ENCODE measurements at places on chromosomes 5 and 9. TPM values are rescaled to one million over a fixed set of nuclear protein-coding genes. Genes with fewer than 3 reads are reported as not detected.

DNA sequence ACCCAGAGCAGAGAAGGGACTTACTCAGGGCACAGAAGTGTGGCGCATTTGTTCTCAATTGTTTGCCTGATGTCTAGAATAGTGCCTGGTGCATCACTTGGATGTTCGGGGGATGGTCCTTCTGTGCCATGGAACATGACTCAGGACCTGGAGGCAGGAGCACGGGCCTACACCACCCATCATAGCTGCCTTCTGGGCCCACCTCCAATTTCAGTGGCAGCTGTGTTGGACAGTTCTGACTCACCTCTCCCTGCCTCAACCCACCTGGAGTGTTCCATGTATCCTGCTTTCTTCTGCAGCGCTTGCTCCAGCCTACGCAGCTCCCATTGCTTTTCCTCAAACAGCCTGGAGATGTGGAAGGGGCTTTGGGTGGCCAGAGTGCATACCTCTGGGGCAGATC is 12.5 kb upstream of the CXCL14 start:
- peaks cover 22% of the 10 kb centered on the region for H3K27me3 ChIP-seq
- H3K27ac ChIP-seq = no peak overlapping the region
- H3K4me3 ChIP-seq = no peak overlapping the region
- no peaks in the 10 kb centered on the region for H3K4me1 ChIP-seq
- H3K36me3 ChIP-seq = no peaks in the 10 kb centered on the region

DNA sequence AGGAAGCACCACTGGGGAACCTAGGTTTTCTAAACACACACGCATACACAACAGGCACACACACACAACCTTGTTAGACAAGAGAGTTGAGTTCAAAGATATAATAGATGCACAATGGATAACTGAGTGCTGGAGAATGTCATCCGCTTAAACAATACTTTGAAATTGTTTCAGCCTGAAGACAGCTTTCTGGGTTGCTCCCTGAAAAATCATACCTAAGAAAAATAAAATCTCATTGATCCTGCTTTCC is 126.1 kb downstream of the TMEM161B start:
- H3K4me1 ChIP-seq = peaks cover 47% of the 10 kb centered on the region
- no peak for DNase-seq
- H3K27ac ChIP-seq = no peak overlapping the region
- H3K4me3 ChIP-seq = peak overlapping the region; percentile 35
- H3K36me3 ChIP-seq = no peaks in the 10 kb centered on the region
- peaks cover 3% of the 10 kb centered on the region for H3K27me3 ChIP-seq

GRCh38 chr5:33788922-33789566 is 102.7 kb downstream of the ADAMTS12 start:
- no peaks in the 10 kb centered on the region for H3K27me3 ChIP-seq
- no peaks in the 10 kb centered on the region for H3K36me3 ChIP-seq

IL3 gene
- not detected for polyA plus RNA-seq

GRCh38 chr5:133032852-133033742 is 6.7 kb upstream of the ZCCHC10 start:
- peaks cover 87% of the 10 kb centered on the region for H3K4me1 ChIP-seq
- DNase-seq = peak; percentile 86
- no peak overlapping the region for H3K4me3 ChIP-seq
- no peaks in the 10 kb centered on the region for H3K36me3 ChIP-seq

DNA sequence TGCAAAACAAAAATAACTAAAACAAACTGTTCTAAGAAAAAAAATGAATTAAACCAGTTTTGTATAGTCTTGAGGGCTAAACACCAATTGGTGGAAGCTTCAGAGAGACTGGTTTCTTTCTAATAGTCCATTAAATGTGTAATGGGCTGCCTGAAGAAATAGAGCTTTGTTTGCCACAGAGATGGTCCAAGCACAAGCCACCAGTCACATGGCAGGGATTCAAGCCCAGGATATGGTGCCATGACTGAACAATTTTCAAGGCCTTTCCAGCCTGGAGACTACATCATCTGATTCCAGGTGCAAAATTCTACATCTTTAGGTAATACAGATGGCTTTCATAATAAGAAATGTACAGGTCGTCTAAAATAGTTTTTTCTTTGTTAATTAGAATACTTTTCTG is 355.3 kb downstream of the NR2F1-AS1 start:
- no peak for DNase-seq
- no peak overlapping the region for H3K4me3 ChIP-seq
- no peaks in the 10 kb centered on the region for H3K27me3 ChIP-seq
- peaks cover 9% of the 10 kb centered on the region for H3K4me1 ChIP-seq
- no peak overlapping the region for H3K27ac ChIP-seq

GRCh38 chr5:52580921-52581320 is 206.8 kb upstream of the ITGA1 start:
- no peak overlapping the region for H3K4me3 ChIP-seq
- no peaks in the 10 kb centered on the region for H3K4me1 ChIP-seq
- H3K36me3 ChIP-seq = no peaks in the 10 kb centered on the region
- no peak overlapping the region for H3K27ac ChIP-seq

CDH12 gene
- polyA plus RNA-seq = not detected

GRCh38 chr5:84478603-84479002 is 93.9 kb upstream of the EDIL3 start:
- no peaks in the 10 kb centered on the region for H3K27me3 ChIP-seq
- H3K27ac ChIP-seq = no peak overlapping the region
- H3K4me3 ChIP-seq = no peak overlapping the region
- H3K36me3 ChIP-seq = no peaks in the 10 kb centered on the region
- DNase-seq = no peak

GRCh38 chr5:79878721-79879336 is 112.2 kb downstream of the MTX3 start:
- peaks cover 5% of the 10 kb centered on the region for H3K27me3 ChIP-seq
- no peak overlapping the region for H3K4me3 ChIP-seq
- H3K27ac ChIP-seq = no peak overlapping the region
- peak; percentile 13 for DNase-seq
- H3K36me3 ChIP-seq = no peaks in the 10 kb centered on the region
- H3K4me1 ChIP-seq = no peaks in the 10 kb centered on the region

ELAVL2 gene
- not detected for polyA plus RNA-seq

DNA sequence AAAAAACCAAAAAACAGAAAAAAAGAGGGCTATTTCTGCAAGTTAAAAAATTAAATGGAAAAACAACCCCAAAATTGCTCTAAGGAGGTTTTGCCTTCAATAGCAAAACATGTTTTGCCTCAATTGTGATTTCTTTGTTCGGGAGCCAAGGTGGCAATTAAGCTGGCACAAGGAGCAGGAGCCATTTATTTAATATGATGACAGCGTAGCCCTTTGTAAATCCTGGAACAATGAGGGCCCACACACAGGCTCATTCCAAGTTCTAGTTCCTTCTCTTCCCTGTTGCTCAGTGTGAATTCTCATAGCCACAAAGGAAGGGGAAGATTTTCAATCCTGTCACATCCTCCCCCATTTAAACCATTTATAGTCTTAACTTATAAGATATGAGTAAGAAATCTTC is 353.2 kb downstream of the PDE4D start:
- no peaks in the 10 kb centered on the region for H3K27me3 ChIP-seq
- no peak overlapping the region for H3K27ac ChIP-seq
- no peak overlapping the region for H3K4me3 ChIP-seq
- no peaks in the 10 kb centered on the region for H3K36me3 ChIP-seq
- no peaks in the 10 kb centered on the region for H3K4me1 ChIP-seq

Measured in HepG2 (cell line).